ENCODE measurements at places on chromosomes 1 and 21.

DNA sequence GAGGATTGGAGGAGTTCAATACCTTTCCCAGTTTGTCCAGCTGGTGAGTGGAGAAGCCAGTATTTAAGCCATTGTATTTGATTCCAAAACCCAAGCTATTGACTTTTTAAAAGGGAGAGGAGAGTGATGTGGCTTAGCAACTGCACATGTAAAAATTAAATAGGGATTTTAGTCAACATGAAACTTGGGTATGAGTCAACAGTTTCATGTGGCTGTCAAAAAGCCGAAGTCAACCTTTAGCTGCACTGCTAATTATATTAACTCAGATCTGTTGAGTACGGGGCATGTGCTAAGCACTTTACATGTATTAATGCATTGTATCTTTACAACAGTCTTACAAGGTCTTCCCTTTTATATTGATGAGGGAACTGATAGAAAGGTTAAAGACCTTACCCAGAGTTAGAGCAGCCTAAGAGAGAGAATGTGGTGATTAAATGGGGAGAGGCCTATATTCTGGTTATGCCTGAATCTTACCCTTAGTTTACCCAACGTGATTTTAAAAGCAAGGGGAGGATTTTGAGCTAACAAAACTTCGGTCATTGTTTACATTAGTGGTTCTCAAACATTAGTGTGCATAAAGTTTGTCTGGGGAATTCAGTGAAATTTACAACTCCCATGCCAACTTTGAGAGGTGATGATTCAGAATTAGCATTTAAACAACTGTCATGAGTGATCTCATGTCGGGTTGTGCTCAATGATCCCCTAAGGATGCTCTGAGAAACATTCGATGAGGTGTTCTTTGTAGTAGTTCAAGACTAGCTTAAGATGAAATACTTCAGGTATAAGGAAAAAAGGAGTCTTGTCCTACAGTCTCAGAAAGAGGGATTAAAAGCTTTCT is 6.9 kb upstream of the SLC35F3 start:
- no peak for DNase-seq

DNA sequence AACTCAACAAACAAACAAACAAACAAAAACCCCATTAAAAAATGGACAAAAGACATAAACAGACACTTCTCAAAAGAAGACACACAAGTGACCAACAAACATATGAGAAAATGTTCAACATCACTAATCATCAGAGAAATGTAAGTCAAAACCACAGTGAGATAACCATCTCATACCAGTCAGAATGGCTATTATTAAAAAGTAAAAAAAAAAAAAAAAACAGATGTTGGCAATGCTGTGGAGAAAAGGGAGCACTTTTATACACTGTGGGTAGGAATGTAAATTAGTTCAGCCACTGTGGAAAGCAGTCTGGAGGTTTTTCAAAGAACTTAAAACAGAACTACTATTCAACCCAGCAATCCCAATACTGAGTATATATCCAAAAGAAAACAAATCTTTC is 94.7 kb downstream of the PLPP3 start:
- DNase-seq: no peak

- no peak for DNase-seq
These were observed 5.8 kb downstream of the ROR1 start for GRCh38 chr1:63779338-63780211.

DNA sequence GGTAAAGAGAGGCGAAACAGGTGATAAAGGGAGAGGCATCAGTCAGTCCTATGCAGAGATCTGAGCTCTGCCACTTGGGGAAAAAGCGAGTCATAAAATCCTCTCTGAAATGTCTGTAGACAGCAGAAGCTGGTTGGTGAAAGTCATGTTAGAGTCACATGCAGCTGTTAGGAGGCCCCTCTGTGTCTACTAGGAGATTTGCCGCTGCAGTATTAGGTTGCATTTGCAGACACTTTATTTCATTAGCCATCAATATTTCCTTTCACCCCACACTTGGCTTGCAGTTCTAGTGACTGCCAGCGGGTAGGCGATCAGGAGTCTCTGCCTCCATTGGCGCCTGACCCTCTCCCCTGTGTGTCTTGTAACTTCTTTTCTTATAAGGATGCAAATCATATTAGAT is 16.2 kb downstream of the ATP1A4 start:
- peak; percentile 1 for DNase-seq

DNA sequence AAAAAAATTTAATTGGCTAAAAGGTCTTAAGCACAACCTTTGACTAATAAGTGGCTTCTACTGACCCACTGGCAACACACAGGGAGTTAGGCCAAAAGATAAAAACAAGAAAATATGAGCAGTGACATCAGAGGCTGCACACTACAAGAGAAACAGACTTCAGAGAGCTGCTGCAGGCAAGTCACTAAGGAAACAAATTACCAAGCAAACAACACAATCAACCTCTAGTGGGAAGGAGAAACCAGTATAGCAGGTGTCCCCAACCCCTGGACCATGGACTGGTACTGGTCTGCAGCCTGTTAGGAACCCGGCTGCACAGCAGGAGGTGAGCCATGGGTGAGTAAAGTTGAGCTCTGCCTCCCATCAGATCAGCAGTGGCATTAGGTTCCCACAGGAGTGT is 20.8 kb upstream of the ENSA start:
- no peak for DNase-seq

DNA sequence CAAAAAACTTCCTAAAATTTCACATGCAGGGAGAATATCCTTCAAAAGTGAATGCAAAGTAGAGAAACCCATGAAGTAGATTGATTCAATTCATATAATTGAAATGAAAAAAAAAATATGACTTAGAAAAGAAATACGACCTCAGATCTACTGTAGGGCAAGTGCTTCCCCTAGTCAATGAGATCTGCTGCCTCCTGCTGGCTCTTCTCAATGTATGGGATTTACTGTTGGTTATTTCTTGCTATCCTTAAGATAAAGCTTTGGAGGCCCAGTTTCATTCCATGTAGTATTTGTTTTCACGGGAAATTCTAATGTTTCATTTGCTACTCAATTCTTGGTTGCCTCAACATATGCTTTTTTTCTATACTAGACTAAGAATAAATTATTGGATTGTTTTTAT is 46.2 kb downstream of the ZNF648 start:
- DNase-seq: no peak

DNA sequence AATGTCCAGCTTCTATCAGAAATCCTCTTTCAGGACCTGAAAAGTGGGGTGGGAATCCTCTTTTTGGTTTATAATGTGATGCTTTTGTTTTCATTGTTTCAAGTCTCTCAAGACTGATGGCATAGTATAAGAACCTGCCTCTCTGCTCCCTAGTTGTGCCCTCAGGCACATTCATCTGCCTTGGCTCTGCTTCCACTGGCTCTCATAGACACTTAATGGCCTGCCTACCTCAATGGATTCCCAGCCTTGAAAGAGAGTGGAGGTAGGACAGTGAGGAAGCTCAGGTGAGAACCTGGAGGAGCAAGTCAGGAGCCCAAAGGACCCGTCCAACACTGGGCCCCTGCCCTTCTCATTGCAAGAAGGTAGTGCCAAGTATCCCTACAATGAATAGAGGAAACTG is 4.8 kb downstream of the TTLL7 start:
- no peak for DNase-seq

GRCh38 chr1:48898894-48899293 is 122.2 kb upstream of the BEND5 start:
- no peak for DNase-seq

GRCh38 chr1:107277022-107277421 is 136.2 kb downstream of the NTNG1 start:
- no peak for DNase-seq

GRCh38 chr1:45012639-45013278 is 705 bp downstream of the UROD start:
- DNase-seq: peak; percentile 31

DNA sequence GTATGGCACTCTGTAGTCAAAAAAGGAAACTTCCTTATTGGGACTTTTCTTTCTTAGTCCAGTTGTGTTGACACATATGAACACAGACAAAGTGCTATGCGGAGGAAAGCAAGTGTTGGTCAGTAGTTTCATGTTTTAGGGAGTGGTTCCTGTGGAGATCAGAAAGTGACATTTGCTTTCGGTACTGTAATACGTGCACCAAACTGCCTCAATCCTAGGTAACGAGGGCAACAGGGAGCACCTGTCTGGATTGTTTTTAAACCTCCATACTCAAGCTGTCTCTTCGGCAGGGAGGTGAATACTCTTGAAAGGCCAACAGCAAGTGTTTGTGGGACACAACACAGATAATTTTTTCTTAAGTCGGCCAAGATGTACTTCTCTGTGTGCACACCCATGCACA is 9.1 kb downstream of the RHOU start:
- no peak for DNase-seq

DNA sequence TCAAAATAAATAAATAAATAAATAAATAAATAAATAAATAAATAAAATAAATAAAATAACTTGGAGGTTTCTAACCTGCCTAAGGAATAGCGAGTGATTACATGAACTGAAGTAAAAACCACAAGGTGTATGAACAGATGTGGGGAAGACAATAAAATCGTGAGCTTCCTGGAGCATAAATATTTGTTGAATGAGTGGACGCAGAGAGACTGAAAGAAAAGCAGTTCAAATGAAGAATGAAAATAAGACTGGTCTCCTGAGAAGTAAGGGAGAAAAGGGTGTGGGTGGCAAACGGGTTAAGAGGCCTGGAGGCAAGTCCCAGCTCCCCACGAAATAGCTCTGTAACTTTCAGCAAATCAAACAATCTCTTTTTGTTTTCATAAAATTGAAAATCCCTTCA is 33.6 kb downstream of the CHML start:
- DNase-seq: no peak

- DNase-seq: no peak
These were observed 34.7 kb downstream of the LRRC3 start for GRCh38 chr21:44489962-44490361.

DNA sequence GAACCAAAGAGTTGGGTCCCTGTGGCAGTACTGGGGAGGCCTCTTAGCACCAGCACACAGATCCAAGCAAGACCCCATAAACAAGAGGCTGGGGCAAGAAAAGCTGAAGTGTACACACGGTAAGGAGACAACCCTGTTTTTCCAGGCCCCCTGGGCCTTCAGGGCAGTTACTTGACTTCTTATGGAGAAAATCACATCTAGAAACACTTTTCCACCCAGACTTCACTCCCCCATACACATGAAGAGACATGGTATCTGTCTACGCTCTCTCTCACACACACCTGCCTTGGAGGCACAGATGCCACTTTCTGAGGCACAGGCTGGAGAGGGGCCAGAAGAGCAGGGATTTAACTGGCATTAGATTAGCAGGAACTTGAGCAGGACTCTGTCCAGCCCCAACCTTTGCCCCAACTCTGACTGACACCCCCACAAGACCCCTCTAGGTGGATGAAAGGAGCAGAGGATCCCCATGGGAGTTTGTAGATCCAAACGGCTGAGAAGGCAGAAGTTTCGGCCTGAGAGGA is 2.2 kb downstream of the CERS2 start:
- no peak for DNase-seq

DNA sequence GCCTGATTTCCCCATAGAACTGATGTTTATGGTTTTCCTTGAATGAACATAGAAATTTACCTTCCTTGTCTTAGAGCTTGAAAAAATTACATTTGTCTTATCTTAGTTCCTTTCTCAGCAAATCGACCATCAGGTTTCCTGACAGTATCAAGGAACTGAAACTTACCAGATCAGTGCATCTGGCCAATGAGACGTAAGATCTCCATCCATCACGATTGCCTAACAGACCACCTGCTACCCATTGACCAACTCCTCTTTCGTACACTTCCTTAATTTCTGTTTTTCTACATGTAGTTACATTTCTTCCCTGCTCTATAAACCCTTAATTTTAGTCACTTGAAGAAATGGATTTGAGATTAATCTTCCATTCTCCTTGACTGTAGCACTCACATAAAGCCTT is 57.4 kb upstream of the TMPRSS15 start:
- DNase-seq: no peak

DNA sequence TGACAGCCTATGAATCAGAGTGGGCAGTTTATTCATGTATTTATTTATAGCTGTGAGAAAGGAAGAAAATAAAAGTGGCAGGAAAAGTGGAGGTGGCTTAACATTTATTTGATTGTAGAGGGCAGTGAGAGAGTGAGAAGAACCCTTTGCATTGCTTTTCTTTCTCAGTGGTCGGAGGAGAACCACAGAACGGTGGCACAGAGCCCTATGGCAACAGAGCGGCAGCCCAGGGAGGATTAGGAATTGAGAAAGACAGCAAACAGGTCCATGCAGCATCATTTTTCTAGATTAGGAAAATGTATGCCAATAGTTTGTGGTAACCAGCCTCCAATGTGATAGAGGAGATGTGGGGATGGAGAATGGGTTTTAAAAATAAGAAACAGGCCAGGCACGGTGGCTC is 53.1 kb downstream of the NMNAT2 start:
- DNase-seq: no peak

Measured in activated T-cell treated with anti-CD3 and anti-CD28 coated beads for 24 hours (primary cell).